ENCODE measurements at places on chromosomes 16 and 17.

- no peak for DNase-seq
These were observed 21.1 kb downstream of the ARHGAP27 start for GRCh38 chr17:45411348-45412105.

DNA sequence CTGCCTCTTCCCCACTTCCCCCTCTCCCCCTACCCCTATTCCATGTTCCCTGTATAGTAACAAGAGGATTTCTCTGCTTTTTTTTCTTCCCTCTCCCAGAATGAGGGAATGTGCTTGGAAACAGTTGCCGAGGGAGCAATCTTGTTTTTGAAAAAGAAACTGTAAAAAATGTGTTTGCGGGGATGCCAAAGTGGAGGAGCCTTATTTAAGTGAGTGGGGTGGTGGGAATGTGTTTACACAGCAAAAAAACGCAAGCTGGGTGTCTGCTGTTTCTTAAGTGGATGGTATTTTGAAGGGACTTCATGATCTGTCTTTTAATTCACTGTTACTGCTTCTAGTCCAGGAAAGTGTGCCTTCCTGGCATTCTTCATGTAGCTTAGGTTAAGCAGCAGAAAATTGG, 254.4 kb downstream of the SHISA9 start:
- DNase-seq, result no peak

GRCh38 chr17:61155590-61156237, 243.9 kb upstream of the TBX2 start:
- no peak for DNase-seq

GRCh38 chr17:28818819-28819221, 23.8 kb downstream of the FAM222B start:
- DNase-seq, result no peak

DNA sequence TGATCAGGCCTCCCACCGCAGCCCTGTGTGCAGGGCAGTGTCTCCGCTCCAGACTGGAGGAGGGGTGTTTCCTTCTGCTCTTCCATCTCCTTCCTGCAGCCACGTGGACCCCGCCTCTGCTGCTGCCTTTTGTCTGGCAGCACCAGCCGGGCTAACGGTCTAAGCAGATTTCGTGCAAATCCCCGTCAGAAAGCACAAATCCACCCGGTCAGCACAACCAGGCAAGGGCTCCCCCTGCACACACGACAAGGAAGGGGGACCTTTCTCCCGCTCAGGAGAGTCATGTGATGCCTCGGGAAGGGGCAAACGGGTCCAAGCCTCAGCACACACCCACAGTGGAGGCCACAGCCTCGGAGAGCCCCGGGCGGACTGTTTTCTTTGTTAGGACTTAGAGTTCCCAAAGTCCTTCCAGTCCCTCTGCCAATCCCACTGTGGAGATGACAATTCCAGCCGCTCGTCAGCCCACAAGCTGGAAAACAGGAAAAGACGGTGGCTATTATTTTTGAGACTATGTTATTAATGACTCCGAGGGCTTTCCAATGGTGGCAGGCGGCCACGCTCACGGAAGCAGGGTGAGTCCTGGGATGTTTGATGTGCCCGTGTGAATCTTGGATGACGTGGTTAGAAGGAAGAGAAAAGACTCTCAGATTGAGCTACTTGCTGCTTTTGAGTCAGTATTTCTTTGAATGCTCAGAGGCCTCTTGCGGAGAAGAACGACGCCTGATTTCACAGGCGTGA, 22.5 kb upstream of the MEAK7 start:
- DNase-seq, result no peak

- DNase-seq, result no peak
These were observed 40.2 kb upstream of the PABPN1L start for GRCh38 chr16:88906535-88907105.

DNA sequence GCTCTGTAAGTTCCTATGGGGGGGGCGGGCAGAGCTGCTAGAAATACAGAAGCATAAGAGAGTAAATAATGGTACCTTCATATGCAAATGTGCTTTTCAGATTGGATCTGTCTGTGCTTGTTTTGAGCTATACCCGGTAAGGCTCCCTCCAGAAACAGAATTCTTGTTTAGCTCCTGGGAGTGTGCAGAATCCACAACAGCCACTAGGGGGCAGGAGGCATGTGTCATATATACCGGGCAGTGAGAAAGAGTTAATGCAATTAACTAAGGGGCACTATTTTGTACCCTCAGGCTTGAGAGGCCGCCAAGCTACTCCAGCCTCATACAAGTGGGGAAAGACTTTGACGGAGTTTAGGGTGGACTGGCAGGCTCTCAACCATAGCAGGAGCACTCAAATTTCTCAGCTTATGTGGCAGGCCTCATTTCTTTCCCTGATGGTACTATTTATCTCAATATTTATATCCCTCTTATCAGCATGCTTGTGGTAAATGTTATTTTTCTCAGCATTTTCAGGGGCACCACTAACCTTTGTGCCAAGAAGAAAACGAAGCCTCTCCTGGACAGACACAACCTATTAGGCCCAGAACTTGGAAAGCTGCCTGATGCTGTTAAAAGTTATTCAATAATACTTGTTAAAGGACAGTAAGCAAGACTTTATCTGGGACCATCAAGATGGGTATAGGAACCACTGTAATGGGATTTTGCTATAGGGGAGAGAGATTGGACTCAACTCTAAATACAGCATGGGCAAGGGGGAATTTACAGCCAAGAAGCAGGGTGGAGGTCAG, 10.7 kb upstream of the CENPV start:
- DNase-seq, result peak; percentile 76

GRCh38 chr16:77298418-77299360, 99.5 kb downstream of the SYCE1L start:
- DNase-seq, result no peak

- no peak for DNase-seq
These were observed 14.3 kb downstream of the LITAF start for GRCh38 chr16:11572301-11572995.

- DNase-seq, result no peak
These were observed 18.9 kb upstream of the P2RX1 start for GRCh38 chr17:3935140-3935542.

- no peak for DNase-seq
These were observed 273.5 kb downstream of the KIF2B start for GRCh38 chr17:54096216-54096615.

DNA sequence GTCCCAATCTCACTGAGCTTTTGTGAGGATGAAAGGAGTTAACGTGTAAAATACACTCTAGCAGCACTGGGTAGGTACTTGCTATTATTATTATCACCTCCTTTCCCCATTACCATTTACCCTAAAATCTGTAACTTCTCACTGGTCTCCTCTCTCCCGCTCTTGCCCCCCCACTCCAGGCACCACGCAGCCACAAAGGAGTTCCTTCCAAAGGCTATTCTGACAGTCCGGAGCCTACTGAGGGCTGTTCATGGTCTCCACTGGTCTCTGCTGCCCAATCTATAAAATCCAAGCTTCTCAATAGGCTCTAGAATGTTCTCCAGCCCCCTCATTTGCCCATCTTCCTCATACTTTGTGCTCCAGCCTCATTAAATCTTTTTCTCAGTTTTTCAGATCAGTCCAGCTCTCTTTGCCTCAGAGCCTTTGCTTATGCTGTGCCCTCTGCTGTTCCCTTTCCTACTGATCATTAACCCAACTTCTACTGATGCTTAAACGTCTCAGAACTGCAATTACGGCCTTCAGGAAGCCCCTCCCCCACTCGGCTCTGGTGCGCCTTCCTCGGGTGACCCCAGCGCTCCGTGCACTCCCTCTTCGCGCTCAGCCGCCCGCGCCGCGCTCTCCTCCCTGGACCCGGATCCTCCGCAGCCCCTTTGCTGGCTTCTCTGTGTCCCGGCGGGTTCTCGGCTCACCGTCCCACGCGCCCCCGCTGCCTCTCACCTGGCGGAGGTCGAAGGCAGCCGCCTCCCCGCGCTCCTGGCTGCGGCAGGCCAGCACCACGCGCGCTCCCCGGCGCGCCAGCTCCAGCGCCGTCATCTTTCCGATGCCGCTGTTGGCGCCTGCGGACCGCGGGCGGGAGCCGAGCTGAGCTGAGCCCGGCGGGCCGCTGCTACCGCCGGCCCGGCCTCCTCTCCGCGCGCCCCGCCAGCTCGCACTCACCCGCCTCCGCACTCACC, 737 bp downstream of the DHRS13 start:
- no peak for DNase-seq

GRCh38 chr16:1819611-1820010, 7.0 kb downstream of the HAGH start:
- DNase-seq, result no peak

DNA sequence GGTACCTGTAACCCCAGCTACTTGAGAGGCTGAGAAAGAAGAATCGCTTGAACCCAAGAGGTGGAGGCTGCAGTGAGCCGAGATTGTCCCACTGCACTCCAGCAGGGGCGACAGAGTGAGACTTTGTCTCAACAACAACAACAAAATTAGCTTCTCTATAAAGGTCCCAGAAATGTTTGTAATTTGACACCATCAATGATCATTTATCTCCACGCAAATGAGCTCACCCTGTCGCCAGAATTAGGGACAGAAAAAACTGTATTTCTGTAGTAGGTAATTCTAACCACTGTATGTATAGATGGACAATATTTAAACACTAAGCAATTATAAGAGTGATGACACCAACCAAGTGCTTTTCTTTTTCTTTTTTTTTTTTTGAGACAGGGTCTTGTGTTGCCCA, 10.7 kb downstream of the C17orf78 start:
- no peak for DNase-seq

DNA sequence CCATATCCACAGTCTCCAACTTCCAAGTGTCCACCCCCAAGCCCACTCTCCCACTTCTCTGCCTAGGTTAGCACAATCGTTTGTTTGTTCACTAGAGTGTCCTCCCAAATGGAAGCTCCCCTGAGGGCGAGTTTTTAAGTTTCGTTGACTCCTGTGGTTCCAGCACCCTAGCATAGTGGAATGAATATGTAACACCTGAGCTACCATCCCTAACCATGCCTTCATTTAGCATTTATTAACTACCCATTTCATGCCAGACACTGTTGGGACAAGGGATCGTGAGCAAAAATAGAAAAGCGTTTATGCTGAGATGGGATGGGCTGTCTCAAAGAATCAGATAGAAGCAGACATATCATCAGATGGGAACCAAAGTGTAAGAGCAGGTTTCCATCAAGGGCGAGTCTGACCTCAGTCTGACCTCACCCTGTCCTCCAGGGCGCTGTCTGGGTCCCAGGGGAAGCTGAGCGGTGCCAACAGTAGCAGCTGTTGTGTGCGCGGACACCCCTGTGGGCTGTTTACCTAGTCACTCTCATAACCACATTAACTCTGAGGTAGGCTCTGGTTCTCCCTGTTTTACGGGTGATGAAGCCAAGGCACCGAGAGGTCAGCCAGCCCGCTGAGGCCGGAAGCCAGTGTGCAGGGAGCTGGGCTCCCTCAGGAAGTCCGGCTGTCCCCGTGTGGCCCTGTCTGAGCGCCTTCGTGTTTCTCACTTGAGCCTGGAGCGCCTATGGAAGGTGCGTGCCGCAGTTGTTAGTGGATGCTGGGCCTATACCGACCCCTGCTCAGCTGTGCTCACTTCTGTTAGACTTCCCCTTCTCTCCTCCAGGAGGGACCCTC, 6.2 kb downstream of the CNP start:
- DNase-seq, result no peak

GRCh38 chr17:17057057-17057551, 14.8 kb downstream of the MPRIP start:
- peak; percentile 57 for DNase-seq

- DNase-seq, result no peak
These were observed 824 bp upstream of the PSME3 start for GRCh38 chr17:42832213-42832933.

- DNase-seq, result peak; percentile 72
These were observed 537 bp upstream of the GJC1 start for GRCh38 chr17:44830359-44831288.

GRCh38 chr16:69073181-69073702, 32.2 kb upstream of the HAS3 start:
- DNase-seq, result no peak

DNA sequence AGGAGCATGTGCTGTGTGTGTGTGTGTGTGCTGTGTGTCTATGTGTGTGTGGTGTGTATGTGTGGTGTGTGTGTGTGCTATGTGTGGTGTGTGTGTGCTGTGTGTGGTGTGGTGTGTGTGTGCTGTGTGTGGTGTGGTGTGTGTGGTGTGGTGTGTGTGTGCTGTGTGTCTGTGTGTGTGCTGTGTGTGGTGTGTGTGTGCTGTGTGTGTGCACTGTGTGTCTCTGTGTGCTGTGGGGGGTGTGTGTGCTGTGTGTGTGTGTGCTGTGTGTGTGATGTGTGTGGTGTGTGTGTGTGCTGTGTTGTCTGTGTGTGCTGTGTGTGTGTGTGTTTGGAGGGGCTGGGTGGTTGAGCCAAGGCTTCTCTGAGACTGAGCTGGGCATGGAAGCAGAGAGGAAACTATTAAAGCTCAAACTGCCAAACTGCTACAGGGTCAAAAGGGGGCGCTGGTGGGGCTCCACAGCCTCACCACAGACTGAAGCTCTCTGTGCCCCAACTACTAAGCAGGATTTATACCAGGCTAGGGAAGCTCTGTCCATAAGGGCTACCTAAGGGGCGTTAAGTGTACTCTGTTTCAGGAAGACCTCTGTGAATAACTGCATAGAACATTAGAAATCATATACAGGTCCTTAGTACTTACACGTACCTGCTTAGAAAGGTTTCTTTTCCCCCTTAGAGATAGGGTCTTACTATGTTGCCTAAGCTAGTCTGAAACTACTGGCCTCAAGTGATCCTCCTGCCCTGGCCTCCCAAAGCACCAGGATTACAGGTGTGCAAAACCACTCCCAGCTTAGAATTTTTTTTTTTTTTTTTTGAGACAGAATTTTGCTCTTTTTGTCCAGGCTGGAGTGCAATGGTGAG, 27.8 kb upstream of the GHDC start:
- DNase-seq, result no peak

DNA sequence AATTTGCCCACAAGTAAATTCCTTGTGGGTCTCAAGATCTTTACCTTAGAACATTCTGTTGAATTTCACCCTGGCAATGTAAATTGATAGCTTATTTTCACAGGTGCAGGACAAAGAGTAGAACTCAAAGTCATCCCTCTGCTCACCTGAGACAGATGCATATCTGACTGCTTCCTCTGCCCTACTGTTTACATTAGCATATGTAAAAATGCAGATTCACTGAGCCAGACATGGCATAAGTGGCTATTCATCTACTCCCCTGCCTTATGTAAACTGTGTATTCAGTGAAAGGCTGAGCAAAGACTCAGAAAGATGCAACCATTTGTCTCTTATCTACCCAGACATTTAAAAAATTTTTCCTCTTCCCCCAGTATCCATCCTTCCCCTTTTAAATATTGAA, 22.3 kb upstream of the MILR1 start:
- no peak for DNase-seq

DNA sequence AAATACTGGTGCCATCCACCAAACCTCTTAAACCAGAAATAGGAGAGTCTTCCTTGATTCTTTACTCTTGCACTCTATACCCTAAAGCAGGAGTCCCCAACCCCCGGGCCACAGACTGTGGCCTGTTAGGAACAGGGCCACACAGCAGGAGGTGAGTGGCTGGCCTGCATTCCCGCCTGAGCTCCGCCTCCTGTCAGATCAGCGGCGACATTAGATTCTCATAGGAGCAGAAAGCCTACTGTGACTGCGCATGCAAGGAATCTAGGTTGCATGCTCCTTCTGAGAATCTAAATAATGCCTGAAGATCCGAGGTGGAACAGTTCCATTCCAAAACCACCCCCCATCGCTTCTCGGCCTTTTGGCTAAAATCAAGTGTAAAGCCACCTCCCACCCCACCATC, 30.3 kb upstream of the SRCIN1 start:
- DNase-seq, result no peak

GRCh38 chr17:35074711-35075707, 11.5 kb upstream of the RFFL start:
- no peak for DNase-seq
